ENCODE measurements at places on chromosomes 2 and 18. TPM values are rescaled to one million over a fixed set of nuclear protein-coding genes. Genes with fewer than 3 reads are reported as not detected.

SERPINB10 gene
- not detected for total RNA-seq

EIF2B4 gene
- total RNA-seq: 32.9 TPM

- no peak for DNase-seq
Observed at GRCh38 chr2:144712550-144712940, 192.6 kb upstream of the ZEB2 start.

GRCh38 chr2:39715095-39715494, 49.4 kb downstream of the TMEM178A start:
- DNase-seq: no peak

DNA sequence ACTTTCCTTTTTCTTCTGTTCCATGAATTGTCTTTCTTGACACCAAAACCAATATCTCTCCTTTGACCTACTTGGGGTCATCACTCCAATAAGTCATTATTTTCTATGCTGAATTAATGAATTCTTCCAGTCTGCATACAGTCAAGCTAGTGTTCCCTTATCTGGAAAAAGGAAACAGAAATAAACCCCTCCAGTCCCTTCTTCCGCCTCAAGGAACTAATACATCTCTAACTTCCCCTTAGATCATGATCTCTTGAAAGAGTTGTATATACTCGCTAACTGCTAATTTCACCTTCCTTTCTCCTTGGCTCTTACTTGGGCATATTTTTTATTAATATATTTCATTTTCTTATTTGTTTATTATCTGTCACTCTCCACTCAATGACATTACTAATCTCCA, 7.3 kb upstream of the ARHGAP15 start:
- DNase-seq: no peak

DNA sequence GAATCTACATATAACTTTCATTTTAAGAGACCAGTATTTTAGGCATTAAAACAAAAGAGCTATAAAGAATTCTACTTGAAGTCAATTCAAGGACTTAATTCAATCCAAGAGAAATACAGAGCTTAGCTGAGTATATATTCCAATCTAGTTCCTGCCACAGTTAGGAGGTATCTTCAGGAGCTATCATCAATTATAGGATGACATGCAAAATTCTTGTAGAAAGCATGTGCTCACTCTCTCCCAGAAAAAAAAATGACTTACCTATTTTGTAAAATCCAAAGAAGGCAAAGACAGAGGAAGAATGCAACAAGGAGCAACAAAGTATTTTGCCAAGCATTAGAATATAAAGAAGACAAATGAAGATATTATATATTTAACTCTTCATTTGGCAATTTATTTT, 31.8 kb upstream of the CFAP36 start:
- DNase-seq: no peak

DNA sequence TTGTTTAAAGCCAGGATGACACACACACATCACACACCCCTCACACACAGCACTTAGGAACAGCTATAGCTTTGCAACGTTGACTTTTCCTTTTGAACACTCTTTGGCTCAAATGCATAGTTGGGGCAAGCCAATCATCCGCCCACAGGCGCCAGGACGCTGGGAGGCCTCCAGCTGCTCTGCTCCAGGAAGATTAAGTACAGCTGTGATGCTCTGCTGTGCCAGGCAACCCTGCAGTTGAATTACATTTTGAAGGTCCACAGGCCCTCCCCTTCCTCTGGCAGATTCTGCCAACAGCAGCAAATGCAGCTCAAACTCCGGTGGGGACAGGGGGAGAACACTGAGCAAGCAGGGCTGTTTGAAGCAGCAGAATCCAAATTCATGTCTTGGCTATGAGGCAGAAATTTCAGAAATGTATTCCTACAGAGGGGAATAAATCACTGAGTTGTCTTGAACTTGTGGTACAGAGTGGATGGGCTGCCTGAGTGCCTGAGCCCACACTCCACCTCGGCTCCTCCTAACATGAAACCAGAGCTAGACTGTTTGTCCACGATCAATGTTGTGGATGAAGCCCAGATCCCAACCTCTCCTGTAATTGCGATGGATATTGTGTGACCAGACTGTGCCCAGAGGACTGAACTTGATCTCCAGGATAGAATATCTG, 86.5 kb upstream of the PPP1CB start:
- DNase-seq: peak; percentile 60

Measured in lower lobe of right lung (tissue), 2 donors.